ENCODE measurements at places on chromosomes 3 and 15.
A peak's percentile ranks its signal among the peaks of the same experiment; 100 is the strongest.

- ATAC-seq: no peak
Measured at GRCh38 chr15:74158855-74159650, 14.5 kb upstream of the ISLR start.

GRCh38 chr3:65158023-65158422 is 470.2 kb upstream of the ADAMTS9 start:
- no peak for ATAC-seq

DNA sequence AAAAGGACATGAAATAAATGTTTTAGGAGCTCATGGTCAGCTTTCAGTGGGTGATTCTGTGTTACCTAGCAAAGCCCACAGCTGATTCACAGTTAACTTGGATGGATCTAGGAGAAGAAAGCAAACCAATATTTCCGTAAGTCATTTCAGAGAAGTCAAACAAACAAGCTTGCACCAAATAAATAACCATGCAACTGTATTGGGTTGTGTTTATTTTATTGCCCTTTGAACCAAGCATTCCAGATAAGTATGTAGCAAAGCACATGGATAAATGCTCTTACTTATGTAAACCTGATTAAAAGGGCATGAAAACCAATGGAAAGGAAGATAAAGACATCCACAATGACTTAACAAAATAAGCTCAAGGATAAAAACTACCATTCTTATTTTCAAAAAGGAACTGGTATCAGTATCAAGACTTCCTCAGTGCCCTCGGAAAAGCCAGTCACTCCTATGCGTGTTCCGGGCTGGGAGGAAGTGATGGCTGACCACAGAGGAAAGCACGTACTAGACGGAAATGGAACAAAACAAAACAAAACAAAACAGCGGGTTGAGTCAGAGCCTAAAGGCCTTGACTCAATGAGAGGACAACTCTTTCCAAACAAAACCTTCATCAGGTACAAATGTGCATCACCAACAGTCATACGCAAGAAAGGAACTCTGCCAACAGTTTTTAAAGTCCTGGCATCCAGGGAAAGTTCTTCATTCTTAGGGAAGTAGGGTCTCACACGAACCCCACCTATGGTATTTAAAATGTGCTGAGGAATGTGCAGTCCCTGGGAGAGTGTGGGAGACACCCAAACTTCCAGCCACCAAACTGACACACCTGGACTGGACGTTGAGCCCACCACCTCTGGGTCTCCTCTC is 103.3 kb downstream of the SNRK start:
- peak; percentile 97 for ATAC-seq

GRCh38 chr15:40249477-40250303 is 10.8 kb downstream of the PAK6 start:
- ATAC-seq: no peak

- no peak for ATAC-seq
Measured at GRCh38 chr3:131796111-131796510, 238.7 kb downstream of the CPNE4 start.

DNA sequence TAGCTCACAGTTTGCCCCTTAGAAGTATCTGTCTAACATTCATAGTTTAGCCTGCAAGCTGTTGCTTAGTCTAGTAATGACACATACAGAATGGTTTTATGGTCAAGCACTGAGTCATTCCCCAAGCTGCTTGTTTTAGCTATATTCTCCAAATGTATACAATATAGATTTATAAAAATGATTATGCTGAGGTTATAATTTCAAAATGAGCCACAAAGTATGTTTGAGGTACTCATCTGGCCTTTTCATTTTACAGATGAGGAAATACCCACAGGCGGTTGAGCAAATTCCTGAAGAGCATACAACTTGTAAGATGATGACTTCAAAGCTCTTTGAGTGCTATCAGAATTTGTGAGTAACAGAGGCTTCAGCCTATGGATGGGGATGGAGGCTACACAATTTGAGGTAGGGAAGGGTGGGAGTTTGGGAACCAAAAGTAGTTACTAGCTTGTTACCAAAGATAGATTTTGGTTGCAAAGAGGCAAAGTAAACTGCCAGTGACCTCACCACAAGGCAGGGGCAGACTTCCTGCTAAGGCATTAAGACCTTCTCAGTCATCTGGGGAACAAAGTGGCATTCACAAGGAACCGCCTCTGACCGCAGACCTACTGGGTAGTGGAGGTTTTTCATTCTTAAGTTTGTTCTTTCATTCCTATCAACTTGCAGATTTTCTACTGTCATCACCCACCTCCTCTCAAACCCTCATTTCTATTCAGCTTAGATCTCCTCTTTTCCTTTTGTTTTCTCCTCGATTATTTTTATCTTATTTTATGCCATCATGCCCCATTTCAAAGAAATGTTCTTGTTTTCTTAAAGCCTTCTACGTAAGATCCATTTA is 257.2 kb upstream of the NECTIN3 start:
- ATAC-seq: peak; percentile 58

- ATAC-seq: no peak
Measured at GRCh38 chr3:60316121-60316797, 935.0 kb downstream of the FHIT start.

DNA sequence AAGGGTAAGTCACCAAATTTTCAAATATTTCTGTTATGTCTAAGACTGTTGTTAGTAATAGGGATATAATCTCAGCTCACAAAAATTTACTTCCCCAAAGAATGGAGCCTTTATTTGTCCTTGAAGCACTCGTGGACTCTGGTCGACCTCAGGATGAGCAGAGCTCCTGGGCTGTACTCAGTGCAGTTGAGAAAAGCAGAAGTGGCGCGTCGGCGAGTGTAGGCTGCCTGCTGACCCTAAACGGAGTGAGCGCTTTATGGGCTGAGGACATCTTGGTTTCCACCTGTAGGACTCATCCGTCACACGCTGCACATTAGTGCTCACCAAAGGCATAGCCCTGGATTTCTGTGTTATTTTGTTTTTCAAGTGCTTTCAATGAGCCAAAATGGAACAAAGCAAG is 11.0 kb downstream of the GABRA5 start:
- ATAC-seq: no peak

DNA sequence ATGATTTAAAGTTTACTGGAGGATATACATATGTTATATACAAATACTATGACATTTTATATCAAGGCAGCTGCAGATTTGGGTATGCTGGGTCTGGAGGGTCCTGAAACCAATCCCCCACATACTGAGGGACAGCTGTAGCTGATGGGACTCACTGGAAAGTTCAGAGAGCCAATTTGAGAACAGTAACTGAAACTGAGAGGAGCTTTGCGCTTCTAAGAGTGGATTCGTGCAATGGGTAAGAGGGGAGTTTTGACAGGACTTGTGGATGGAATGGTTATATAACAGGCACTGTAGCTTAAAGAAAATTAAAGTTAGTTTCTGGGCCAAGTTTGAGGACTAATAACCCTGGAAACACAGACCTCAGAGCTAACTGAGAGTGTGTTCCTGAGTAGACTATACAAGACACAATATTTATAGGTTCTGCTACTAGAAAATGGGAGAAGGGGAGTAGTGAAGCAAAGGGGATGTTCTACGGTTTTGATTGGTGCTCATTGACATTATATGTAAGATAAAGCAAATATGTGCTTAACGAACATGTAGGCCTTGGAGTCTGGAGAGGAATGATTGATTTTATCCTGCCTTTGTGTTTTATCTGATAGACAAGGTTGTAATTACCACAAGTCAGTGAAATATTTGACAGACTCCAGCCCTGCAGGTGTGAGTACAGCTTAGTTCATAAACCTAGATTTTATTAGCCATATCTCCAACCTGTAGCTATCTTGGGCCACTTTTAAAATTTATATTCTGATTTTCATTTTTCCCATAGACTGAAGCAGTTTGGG is 4.8 kb upstream of the ZMAT3 start:
- no peak for ATAC-seq

DNA sequence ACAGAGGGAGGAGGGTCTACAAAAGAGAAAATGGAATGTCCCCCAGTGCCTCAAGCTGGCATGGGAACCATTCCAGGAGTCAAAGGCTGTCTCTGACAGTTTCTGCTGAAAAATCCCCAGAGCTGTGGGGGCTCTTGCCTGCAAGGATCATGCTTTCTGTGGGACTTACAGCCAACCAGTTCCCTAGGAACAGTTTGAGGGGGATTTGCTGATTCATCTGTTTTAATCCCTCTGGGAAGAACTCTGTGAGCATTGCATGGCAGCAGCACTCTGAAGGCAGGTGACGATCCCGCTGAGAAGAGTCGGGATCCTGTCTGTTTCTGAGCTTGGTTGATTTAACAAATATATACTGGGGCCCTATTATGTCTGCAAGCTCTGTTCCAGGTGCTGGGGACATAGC is 176.0 kb downstream of the SSR3 start:
- ATAC-seq: no peak

GRCh38 chr3:58635371-58636285 is 30.9 kb downstream of the FAM3D start:
- no peak for ATAC-seq

- ATAC-seq: no peak
Measured at GRCh38 chr3:132723024-132723950, 1.1 kb upstream of the NPHP3 start.

GRCh38 chr3:155420881-155421486 is 127.5 kb upstream of the STRIT1 start:
- no peak for ATAC-seq

GRCh38 chr3:149377408-149378364 is at the start of gene TM4SF1:
TSS of gene TM4SF1 (minus strand) at chr3:149377649. CDS start at chr3:149377547, 102 bp downstream.
- no peak for ATAC-seq
